ENCODE measurements at places on chromosomes 4 and X.
A peak's percentile ranks its signal among the peaks of the same experiment; 100 is the strongest.

- ATAC-seq: no peak
Measured at GRCh38 chr4:127888559-127888958, 7.9 kb downstream of the PLK4 start.

GRCh38 chr4:42638321-42638720 is 18.6 kb downstream of the ATP8A1 start:
- no peak for ATAC-seq

GRCh38 chr4:183165376-183165775 is 66.3 kb downstream of the WWC2 start:
- ATAC-seq: peak; percentile 85

DNA sequence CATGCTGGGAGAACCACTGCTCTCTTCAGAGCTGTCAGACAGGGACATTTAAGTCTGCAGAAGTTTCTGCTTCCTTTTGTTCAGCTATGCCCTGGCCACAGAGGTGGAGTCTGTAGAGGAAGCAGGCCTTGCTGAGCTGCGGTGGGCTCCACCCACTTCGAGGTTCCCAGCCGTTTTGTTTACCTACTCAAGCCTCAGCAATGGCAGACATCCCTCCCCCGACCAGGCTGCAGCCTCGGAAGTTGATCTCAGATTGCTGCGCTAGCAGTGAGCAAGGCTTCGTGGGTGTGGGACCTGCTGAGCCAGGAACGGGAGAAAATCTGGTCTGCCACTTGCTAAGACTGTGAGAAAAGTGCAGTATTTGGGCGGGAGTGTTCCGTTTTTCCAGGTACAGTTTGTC is 118.9 kb downstream of the SLC10A6 start:
- ATAC-seq: no peak

DNA sequence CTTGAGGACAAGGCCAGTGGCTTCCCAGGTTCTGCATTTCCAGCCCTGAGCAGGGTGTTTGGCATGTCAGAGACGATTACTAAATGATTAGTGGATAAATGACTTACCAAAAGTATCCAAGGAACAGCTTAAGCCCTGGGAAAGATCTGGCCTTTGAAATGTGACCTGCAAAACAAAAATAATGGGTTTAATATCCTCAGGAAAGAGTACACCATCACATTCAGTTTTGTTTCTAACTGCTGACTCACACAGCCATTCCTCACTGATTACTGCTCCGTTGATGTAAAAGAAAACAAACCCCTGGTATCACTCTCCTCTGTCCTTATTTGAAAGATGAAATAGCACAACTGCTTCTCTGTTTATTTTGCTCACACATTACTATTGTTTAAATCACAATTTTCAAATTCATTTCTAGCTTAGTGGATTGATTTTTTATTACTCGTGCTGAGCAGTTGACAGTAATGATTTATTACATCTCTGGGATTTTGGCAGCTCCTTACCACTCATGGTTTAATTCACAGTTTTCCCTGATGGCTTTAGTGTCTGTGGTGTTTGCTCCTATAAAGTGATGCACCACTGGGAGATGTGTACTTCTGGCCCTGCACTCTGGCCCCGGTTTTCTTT is 117.0 kb downstream of the CBLL2 start:
- ATAC-seq: peak; percentile 96

DNA sequence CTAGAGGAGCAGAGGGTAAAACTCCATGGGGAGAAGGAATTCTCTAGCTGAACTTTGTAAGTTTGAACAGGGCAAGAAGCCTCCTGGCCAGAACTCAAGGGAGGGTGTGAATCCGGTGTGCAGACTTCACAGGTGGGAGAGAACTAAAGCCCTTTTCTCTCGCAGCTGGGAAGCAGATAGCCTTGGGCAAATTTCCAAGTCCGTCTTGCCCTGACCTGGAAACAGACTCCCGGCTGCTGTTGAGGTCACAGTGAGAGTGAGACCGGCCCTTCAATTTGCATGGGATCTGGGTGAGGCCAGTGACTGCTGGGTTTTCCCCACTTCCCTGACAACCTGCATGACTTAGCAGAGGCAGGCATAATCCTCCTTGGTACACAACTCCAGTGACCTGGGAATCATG is 94.5 kb upstream of the ZNF827 start:
- no peak for ATAC-seq

DNA sequence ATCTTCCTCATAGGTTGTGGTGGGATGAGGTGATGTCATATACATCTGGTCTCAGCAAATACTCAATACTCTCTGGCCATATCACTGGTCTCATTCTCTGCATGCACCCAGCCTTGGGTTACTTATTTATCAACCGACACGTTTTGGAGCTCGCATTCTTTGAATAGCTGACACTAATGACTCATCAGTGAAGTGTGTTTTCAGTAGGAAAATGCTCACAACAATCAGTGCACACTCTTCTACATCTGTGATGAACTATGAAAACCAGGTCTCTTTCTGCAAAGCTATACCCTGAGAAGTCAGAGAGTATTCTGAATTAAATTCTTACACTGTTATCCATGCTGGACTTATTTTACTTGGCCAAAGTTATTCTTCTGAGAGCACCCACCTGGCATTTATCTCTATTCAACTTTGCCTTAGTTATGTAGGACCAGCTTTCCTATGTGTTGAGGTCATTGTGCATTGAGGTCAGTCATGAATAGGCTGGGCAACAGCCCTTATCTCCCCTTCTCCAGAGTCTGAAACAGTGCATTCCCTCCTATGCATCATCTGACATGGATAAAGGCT is 58.7 kb upstream of the DHX15 start:
- no peak for ATAC-seq

DNA sequence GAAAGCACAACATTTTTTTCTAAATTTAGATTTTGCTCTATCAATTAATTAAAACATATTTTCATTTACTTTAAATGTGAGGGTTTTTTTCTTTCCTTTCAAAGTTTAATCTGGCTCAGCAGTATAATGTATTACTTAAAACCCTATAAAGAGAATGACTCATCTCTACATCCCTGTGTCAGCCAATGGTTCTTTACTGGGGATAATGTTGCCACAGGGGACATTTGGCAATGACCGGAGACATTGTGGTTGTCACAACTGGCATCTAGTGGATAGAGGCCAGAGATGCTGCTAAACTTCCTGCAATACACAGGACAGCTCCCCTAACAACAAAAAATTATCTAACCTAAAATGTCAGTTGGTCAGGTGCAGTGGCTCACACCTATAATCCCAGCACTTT is 53.8 kb downstream of the SYNPO2 start:
- ATAC-seq: peak; percentile 38

DNA sequence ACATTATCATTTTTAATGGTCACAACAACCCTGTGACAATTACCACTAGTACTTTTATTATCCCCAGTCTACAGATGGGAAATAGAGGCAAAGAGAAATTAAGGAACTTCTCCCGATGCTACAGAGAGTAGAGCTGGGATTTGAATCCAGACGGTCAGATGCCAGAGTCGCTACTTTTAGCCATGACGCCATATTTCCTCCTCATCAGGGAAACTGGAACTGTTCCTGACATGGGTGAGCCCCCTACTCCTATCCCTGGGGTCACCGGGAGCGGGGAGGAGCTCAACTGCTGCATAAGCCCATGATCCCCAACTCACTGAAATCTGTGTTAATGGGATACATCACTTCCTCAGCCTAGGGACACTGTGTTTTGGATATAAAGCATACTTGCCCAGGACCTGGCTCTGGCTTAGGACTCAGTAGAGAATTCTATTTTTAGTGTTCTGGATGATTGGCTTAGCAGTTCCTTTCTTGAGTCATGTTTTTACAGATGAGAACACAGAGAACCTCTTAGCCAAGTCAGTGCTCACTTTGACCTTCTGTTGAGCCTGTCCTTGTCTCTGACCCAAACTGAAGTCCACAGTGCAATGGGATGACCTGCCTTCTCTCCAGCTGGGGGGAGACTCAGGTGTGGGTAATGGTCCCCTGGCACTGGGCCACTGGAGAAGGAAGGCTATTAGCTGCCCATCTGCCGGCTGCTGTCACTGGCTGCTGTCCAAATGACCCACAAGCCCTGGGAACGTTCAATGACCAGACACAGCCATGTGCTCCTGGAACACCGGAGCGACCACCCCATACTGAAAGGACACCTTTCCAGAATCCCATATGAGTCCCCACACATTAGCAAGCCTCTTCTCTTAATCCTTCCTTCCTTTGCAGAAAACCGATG is 90.8 kb upstream of the SHISA3 start:
- ATAC-seq: peak; percentile 65

DNA sequence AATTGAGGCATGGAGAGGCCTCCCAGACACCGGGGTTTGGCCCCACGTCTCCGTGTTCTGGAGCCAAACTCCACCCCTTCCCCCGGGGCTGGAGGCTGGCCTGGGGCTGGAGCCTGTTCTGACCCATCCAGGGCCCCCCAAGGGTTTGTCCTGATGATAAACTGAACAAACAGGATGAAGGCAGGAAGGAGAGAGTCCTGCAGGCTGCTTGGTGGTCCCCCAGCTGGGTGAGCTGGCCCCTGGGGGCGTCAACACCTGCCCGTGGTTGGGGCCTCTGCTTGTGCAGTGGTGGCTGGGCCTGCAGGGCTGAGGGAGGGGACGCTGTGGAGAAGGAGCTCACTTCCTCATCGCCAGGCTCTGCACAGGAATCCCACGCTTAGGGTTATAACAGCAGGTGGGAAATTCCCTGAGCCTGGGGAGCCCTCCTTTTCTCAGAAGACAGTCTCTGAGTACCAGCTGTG is 2.3 kb downstream of the SH3TC1 start:
- no peak for ATAC-seq

- ATAC-seq: no peak
Measured at GRCh38 chr4:97531351-97531750, 611.9 kb downstream of the STPG2 start.

- ATAC-seq: no peak
Measured at GRCh38 chr4:4812145-4812794, 47.2 kb upstream of the MSX1 start.

- peak; percentile 54 for ATAC-seq
Measured at GRCh38 chr4:158912390-158912789, 143.6 kb downstream of the FNIP2 start.

DNA sequence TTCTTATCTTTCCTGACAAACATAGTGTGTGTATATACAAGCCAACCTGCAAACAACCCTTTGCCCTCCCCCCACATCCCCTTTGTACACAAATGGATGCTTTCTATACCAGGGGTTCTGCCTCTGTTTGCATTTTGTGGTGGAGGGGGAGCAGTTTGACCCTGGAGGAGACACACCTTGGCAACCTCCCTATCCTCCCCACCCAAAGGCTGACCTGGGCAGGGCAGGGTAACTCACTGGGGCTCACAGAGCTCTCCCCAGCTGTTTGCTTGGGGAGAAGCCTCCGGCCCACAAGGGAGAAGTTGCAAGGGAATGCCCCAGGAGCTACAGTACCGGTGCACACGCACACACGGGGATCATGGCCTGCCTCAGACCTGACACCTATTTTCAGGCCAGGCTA is 372.6 kb downstream of the BCOR start:
- no peak for ATAC-seq

GRCh38 chrX:96183843-96184242 is 500.8 kb upstream of the DIAPH2 start:
- peak; percentile 67 for ATAC-seq

- no peak for ATAC-seq
Measured at GRCh38 chr4:83753260-83753659, 217.4 kb downstream of the GPAT3 start.

- ATAC-seq: no peak
Measured at GRCh38 chr4:112652216-112652615, 15.3 kb downstream of the LARP7 start.

Measured in SK-N-SH treated with all-trans-retinoic acid at 6 μM for 48 hours (cell line).